ENCODE measurements at places on chromosomes 5 and 9.

DNA sequence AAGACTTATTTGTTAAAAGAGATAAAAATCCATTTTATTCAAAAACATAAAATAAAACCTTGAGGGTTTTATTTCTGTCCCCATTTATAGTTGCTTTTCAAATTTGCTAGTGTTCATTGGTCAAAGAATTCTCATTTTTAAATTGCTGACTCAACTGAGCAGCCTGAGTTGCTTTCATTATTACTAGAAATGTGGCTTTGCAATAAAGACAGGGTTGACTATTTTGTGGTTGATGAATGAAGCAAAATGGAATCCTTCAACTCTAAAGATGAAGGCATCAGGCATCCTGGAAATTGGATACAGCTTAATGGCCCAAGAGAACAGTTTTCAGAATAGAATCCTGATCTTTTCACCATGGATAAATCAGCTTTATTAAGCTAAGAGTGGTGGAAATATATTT lies 23.9 kb upstream of the PPP3R2 start:
- peaks cover 4% of the 10 kb centered on the region for H3K27me3 ChIP-seq
- H3K4me1 ChIP-seq, result no peaks in the 10 kb centered on the region
- H3K36me3 ChIP-seq, result no peaks in the 10 kb centered on the region
- no peak overlapping the region for H3K27ac ChIP-seq
- no peak overlapping the region for H3K4me3 ChIP-seq
- no peak for DNase-seq

GRCh38 chr9:18566121-18566520 lies 92.2 kb downstream of the ADAMTSL1 start:
- no peak overlapping the region for H3K4me3 ChIP-seq
- no peaks in the 10 kb centered on the region for H3K4me1 ChIP-seq
- no peaks in the 10 kb centered on the region for H3K36me3 ChIP-seq
- DNase-seq, result no peak
- no peaks in the 10 kb centered on the region for H3K27me3 ChIP-seq

GRCh38 chr9:111588846-111589245 lies 10.6 kb downstream of the PTGR1 start:
- DNase-seq, result no peak
- H3K36me3 ChIP-seq, result no peaks in the 10 kb centered on the region

DNA sequence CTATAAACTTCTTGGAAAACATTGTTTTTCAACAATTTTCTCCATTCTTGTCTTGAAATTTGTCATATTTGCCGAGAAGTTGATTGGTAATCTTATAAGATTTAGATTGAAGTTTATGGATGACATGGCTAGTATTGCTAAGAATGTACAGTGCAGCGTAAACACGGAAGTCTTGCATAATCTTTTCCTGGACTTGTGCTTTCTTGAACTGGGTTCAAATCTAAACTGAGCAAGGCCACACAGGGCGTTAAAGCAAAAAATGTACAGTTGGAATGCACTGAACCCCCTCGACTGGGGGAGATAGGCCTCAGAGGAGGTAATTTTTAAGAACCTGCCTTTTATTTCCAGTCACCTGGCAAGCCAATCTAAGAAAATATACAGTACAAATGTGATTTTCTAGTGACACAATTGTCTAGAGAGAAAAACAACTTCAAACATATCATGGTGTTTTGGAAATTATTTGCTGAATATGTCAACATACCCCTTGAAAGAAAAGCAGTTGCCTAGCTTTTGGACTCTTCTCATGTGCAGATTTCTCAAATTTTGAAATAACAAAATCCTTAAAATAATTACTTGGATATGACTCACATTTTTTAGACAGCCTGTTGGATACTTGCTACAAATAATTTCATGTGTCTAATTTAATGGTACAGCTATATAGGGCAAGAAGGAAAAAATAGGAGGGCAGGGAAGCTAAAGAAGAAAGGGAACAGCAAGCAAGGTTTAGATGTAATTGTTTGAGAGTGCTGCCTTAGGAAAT lies 18.5 kb upstream of the GAS1 start:
- no peak overlapping the region for H3K4me3 ChIP-seq
- H3K27me3 ChIP-seq, result peaks cover 5% of the 10 kb centered on the region
- no peaks in the 10 kb centered on the region for H3K4me1 ChIP-seq
- DNase-seq, result no peak
- no peak overlapping the region for H3K27ac ChIP-seq
- no peaks in the 10 kb centered on the region for H3K36me3 ChIP-seq

- H3K27me3 ChIP-seq, result no peaks in the 10 kb centered on the region
- H3K27ac ChIP-seq, result no peak overlapping the region
- H3K4me3 ChIP-seq, result no peak overlapping the region
- H3K4me1 ChIP-seq, result no peaks in the 10 kb centered on the region
- no peak for DNase-seq
Observed at GRCh38 chr5:164332349-164333196, 827.2 kb downstream of the MAT2B start.

- H3K4me1 ChIP-seq, result no peaks in the 10 kb centered on the region
- DNase-seq, result no peak
Observed at GRCh38 chr5:151618907-151619306, 27.8 kb upstream of the FAT2 start.

GRCh38 chr5:19241690-19242089 lies 746.3 kb downstream of the CDH18 start:
- no peak for DNase-seq
- H3K4me1 ChIP-seq, result no peaks in the 10 kb centered on the region
- H3K27me3 ChIP-seq, result no peaks in the 10 kb centered on the region
- H3K4me3 ChIP-seq, result no peak overlapping the region
- H3K36me3 ChIP-seq, result no peaks in the 10 kb centered on the region
- H3K27ac ChIP-seq, result no peak overlapping the region

DNA sequence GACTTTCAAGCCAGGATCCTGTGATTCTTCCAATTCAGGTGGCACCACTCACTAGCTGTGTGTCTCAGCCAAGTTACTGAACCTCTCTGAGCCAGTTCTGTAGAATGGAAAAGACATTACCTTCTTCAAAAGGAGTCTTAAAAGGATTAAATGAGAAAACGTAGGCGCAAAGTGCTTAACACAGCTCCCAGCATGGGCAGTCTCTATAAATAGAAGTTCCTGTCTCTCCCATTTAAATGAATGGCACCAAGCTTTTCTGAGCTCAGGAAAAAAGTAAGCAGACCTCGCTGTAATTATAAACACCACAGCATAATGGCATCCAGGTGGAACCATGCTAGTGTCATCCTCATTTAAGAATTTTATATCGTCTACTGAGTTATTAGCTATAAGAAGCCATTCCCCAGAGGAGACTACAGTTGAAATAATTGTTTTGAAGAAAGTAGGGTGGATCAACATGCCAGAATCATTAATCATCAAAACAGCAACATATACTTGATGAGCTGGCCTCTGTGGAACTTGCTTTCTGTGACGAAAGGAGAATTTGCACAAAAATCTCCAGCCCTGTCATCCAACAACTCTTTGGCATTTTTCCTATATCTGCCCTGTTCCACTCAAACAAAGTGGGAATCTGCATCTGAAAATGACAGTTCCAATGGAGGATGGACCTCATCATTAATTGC lies 188.9 kb downstream of the SPOCK1 start:
- no peaks in the 10 kb centered on the region for H3K36me3 ChIP-seq
- no peak overlapping the region for H3K27ac ChIP-seq
- DNase-seq, result no peak
- peaks cover 24% of the 10 kb centered on the region for H3K27me3 ChIP-seq
- H3K4me3 ChIP-seq, result no peak overlapping the region

DNA sequence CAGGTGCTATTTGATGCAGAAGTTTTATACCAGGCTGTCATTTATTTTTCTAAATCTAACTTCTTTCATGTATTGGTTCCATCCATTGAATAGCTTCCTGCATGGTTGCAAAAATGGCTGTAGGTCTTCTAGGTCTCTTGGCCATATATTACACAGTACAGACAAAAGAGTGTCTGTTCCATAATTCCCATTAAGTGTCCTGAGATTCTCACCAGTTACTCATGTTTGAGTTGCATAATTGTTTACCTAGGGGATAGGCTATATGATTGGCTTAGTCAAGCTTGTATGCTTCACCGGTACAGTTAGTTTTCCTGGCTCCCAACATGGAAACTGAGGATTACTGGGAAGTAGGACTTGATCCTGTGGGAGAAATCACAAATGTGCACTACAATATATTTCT lies 399.4 kb upstream of the NUDT12 start:
- DNase-seq, result no peak
- no peaks in the 10 kb centered on the region for H3K4me1 ChIP-seq
- H3K27ac ChIP-seq, result no peak overlapping the region

- no peak for DNase-seq
- no peak overlapping the region for H3K27ac ChIP-seq
- peaks cover 3% of the 10 kb centered on the region for H3K27me3 ChIP-seq
- no peaks in the 10 kb centered on the region for H3K36me3 ChIP-seq
- no peak overlapping the region for H3K4me3 ChIP-seq
- no peaks in the 10 kb centered on the region for H3K4me1 ChIP-seq
Observed at GRCh38 chr9:15400281-15400941, 22.3 kb upstream of the SNAPC3 start.

GRCh38 chr5:116598911-116599310 lies 24.3 kb upstream of the SEMA6A start:
- H3K27ac ChIP-seq, result no peak overlapping the region
- peaks cover 7% of the 10 kb centered on the region for H3K27me3 ChIP-seq
- H3K4me1 ChIP-seq, result no peaks in the 10 kb centered on the region
- no peaks in the 10 kb centered on the region for H3K36me3 ChIP-seq

DNA sequence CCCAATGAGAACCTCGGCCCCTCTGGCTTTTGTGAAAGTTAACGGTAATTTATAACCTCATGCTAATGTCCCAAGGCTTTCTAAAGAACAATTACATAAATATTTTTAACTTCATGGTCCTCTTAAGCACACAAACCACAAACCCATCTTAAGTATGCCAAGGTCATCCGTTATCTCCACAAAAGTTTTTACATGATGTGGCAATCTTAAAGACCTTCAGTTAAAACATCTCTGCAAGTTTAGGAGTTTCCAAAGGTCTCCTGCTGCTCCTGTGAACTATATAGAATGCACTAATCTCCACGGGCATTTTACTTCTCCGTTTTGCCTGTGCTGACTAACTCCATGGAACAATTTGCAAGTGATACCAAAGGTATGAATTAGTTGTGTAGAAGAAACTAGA lies 228.2 kb downstream of the TLE1 start:
- DNase-seq, result no peak
- no peaks in the 10 kb centered on the region for H3K36me3 ChIP-seq
- no peaks in the 10 kb centered on the region for H3K27me3 ChIP-seq
- H3K27ac ChIP-seq, result no peak overlapping the region
- no peak overlapping the region for H3K4me3 ChIP-seq
- H3K4me1 ChIP-seq, result peaks cover 4% of the 10 kb centered on the region

GRCh38 chr9:129863059-129863690 lies 27.9 kb downstream of the USP20 start:
- H3K36me3 ChIP-seq, result peaks cover 59% of the 10 kb centered on the region
- H3K4me3 ChIP-seq, result no peak overlapping the region
- DNase-seq, result no peak
- peaks cover 12% of the 10 kb centered on the region for H3K4me1 ChIP-seq
- H3K27me3 ChIP-seq, result no peaks in the 10 kb centered on the region
- H3K27ac ChIP-seq, result peak overlapping the region; percentile 63

- no peaks in the 10 kb centered on the region for H3K36me3 ChIP-seq
- no peak overlapping the region for H3K4me3 ChIP-seq
- peaks cover 23% of the 10 kb centered on the region for H3K27me3 ChIP-seq
- no peak overlapping the region for H3K27ac ChIP-seq
Observed at GRCh38 chr9:107350443-107350842, 67.4 kb downstream of the RAD23B start.

GRCh38 chr5:141960449-141961323 lies 2.7 kb upstream of the PCDH12 start:
- peaks cover 7% of the 10 kb centered on the region for H3K36me3 ChIP-seq
- H3K27me3 ChIP-seq, result peaks cover 11% of the 10 kb centered on the region
- H3K4me3 ChIP-seq, result no peak overlapping the region
- H3K4me1 ChIP-seq, result peaks cover 25% of the 10 kb centered on the region

DNA sequence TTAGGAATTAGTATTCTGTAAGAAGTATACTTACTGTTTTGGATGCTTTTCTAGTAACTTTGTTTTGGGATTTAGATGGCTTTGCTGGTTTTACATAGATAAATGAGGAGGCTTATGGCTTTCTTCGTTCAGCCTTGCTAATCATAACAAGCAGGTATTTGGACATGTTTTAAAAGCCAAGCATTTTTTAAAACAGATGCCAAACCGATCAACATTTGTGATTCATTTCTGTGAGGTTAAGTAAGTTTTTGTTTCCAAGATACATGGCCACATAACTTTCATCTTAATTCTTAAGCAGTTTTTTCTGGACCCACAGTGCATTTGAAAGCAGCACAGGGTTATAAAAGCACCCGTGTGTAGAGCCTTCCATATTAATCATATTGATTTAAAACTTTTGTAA lies 21.7 kb downstream of the TARS1 start:
- H3K4me3 ChIP-seq, result no peak overlapping the region
- DNase-seq, result no peak
- H3K27me3 ChIP-seq, result no peaks in the 10 kb centered on the region
- peaks cover 41% of the 10 kb centered on the region for H3K36me3 ChIP-seq
- H3K27ac ChIP-seq, result no peak overlapping the region

- H3K36me3 ChIP-seq, result peaks cover 3% of the 10 kb centered on the region
- no peak overlapping the region for H3K4me3 ChIP-seq
- no peaks in the 10 kb centered on the region for H3K27me3 ChIP-seq
- H3K27ac ChIP-seq, result no peak overlapping the region
Observed at GRCh38 chr5:54091307-54092130, 218.9 kb downstream of the ARL15 start.

- H3K4me3 ChIP-seq, result no peak overlapping the region
- no peaks in the 10 kb centered on the region for H3K36me3 ChIP-seq
Observed at GRCh38 chr5:74126294-74126693, 500.3 kb downstream of the ARHGEF28 start.

DNA sequence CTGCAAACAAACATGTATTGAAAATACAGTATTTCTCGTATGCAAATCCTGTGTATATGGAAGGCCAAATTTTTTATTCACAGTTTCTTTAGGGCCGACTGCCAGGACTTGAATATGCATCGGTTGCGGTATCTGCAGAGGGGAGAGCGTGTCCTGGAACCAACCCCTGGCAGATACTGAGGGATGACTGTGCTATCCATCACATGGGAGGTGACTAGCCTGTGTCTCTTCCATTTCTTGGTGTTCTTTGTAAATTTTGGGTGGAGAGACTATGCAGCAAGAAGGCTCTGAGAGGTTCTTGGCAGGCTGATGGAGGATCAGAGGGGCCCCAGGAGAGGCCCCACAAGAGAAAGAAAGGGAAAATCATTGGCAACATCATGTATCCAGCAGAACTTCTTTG lies 384.3 kb downstream of the YTHDC2 start:
- DNase-seq, result no peak
- no peaks in the 10 kb centered on the region for H3K4me1 ChIP-seq
- H3K27ac ChIP-seq, result no peak overlapping the region
- no peaks in the 10 kb centered on the region for H3K27me3 ChIP-seq
- no peak overlapping the region for H3K4me3 ChIP-seq

DNA sequence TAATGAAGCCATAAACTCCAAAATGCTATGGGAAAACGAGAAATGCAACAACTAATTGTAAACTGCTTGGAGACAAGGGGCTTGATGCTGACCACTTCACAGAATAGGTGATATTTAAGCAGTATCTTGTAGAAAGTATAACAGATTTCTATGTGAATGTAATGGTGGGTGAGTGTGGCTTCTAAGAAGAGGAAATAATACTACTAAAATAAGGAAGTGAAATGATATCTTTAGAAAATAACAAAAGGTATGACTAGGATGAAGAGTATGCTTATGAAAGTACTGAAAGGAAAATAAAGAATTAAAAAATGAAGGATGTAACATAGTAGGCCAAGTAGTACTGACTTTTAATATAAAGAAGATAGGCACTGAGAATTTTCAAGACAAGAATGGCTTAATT lies 94.2 kb downstream of the AGTPBP1 start:
- H3K36me3 ChIP-seq, result peaks cover 25% of the 10 kb centered on the region
- peaks cover 9% of the 10 kb centered on the region for H3K4me1 ChIP-seq
- H3K4me3 ChIP-seq, result no peak overlapping the region
- no peaks in the 10 kb centered on the region for H3K27me3 ChIP-seq
- DNase-seq, result no peak
- no peak overlapping the region for H3K27ac ChIP-seq
